Activated CD4-positive, alpha-beta T cell treated with anti-CD3 and anti-CD28 coated beads for 4 hours (primary cell): ENCODE measurements at places on chromosomes 2 and 18.
A peak's percentile ranks its signal among the peaks of the same experiment; 100 is the strongest.

DNA sequence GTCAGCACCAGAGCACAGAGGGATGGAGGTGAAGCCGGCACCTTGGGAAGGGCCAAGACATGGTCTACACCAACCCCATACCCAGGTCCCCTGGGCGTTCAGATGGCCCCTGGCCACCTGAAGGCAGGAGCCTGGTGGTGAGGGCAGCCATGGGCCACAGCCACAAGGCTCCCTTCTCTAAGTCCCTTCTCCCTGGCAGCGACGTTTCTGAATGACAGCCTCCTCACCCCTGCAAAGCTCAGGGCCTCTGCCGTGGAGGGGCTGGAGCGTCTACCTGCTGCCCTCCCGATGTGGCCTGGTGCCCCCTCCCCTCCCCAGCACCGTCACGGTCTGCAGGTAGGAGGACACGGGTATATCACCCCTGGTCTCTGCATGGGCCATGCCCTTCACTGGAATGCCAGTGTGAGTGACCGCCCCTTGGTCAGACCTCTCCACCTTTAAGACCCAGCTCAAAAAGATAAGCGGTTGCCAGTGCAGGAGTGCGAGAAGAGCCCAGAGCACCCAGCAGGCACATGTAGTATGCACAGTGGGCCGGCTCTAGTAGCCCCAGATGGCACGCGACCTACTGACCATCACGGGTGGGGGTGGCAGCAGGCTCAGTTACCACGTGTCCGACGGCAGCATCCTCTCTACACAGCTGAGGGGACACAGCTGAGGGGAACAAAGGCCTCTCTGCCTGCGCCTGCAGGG is 46.6 kb downstream of the HS6ST1 start:
- no peak for DNase-seq

- no peak for DNase-seq
Measured at GRCh38 chr2:37906131-37906530, 19.0 kb upstream of the RMDN2 start.

- DNase-seq, result no peak
Measured at GRCh38 chr2:230266638-230267037, 41.1 kb downstream of the SP140 start.

DNA sequence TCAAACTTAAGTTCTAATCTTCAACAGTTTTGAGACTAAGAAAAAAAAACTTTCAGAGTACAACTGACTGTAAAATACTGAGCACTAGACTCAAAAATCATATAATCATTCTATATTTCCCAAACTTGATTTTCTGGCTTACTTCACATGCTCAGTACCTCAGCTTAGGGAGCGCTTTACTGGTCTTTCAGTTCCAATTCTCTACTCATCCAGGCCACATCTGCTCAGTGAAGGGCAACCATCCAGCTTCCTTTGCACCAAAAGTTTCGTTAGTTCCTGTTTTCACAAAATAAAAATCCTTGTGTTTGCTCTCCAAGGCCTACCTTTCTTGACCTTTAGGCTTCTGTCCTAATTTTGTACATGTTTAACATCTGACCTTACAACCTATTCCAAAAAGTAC is 287.6 kb upstream of the LRRTM1 start:
- no peak for DNase-seq

- DNase-seq, result no peak
Measured at GRCh38 chr2:46181789-46182530, 115.2 kb upstream of the EPAS1 start.

DNA sequence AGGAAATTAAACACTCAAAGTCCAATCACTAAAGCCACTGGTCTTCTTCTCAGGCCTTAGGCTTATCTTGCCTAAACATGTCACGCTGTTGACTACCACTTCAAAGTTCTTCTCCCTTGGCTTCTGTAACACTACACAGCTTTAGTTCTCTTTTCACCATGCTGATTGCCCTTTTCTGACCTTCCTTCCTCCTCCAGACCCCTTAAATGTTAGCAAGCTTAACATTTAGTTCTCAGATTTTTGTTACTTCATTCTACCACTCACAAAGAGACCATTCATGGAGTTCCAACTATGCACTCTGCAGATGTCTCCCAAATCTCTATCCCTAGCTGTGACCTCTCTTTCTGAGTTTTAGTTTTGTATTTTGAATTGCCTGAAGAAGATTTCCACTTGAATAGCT is 64.4 kb downstream of the TTC21B start:
- no peak for DNase-seq

GRCh38 chr2:2890246-2890645 is 487.4 kb downstream of the EIPR1 start:
- no peak for DNase-seq

- DNase-seq, result peak; percentile 83
Measured at GRCh38 chr2:61694312-61695274, 156.4 kb upstream of the XPO1 start.

DNA sequence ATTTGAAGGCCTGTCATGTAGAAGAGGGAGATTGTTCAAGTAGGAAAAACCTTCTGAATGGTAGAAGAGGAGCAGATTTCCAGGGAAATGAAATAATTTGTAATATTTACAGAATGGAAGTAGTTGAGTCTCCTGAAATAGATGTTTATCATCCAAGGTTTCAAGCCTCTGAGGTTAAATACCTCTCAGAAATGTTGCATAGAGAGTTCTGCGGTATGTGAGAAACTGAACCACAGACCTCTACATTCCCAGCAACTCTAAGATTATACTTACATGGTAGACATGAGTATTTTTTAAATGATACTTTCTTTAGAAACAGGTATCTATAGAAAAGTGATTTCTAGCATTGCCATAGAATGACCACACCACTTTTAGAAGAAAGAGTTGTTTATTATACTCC is 379.8 kb upstream of the FANCL start:
- DNase-seq, result no peak

DNA sequence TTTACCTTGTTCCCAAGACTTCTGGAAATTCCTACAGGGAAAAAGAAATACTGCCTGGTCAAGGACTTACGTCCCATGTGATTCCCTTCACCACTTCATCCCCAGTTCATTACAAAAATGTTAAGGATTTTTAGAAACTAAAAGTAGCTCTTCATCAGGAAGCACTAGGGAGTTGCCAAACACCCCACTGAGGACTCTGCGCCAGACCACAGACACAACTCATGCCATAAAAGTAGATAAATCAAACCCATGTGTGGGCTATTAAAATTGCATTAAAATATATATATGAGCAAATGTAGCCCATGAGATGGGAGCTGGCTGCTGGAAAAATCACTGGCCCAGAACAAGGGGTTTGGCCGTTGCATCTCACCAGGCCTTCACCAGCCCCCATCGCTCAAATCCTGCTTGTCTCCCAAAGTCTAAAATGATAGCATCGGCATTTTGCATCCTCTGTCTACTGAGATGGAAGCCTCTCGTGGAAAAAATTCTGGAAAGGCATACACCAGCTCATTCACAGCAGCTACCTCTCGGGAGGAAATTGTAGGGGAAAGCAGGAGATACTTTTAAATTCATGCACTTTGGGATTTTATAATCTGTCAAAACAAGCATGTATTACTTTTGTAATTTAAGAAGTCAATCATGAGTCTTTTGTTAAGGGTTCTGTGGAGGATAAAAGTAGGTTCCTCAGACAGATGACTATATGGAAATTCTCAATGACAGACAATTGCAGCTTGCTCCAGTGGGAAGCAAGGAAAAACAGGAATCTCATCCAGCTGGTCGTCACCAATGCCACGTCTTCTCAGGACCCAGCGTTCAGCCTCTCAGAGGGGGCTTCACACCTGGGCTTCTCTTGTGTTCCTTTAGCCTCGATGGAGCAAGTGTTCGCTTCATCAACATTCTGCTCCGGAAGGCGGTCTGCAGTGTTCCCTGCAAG is 113.9 kb downstream of the MREG start:
- DNase-seq, result no peak

DNA sequence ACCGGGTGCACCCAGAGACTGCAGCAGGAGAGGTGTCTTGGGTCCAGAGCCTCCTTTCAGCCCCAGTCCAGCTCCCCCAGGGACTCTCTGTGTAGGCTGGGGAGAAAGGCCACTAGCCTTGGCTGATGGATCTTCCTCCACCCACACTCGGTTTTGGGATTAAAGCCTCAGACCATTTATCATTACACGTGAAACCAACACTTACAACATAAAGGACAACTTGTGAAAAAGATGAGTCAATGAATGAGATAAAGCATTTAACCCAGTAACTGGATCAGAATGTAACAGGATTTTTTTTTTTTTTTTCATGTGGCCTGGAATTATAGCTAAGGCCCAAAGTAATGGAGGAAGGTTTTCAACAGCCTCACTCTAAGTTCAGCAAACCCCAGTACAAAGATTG is 32.1 kb downstream of the NAT8 start:
- no peak for DNase-seq

DNA sequence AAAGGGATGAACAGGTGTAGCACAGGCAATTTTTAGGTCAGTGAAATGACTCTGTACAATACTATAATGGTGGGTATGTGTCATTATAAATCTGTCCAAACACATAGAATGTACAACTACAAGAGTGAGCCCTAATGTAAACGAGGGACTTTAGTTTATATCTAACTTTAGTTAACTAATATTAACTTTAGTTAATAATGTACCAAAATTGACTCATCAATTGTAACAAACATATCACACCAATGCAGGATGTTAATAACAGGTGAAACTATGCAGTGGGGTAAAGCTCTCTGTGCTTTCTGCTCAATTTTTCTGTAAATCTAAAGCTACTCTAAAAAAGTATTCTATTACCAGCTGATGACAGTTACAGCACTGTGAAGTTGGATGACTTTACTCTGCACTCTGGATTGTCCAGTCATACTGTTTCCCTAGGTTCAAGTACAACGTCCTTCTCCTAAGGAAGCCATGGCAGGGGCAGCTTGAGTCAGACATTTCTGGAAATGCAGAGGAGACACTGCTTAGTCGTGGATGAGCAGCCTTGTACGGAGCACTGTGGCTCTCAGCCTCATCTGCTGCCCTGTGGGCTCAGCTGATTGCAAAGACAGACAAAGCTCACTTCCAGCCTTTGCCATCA is 26.1 kb downstream of the TGFA start:
- no peak for DNase-seq

DNA sequence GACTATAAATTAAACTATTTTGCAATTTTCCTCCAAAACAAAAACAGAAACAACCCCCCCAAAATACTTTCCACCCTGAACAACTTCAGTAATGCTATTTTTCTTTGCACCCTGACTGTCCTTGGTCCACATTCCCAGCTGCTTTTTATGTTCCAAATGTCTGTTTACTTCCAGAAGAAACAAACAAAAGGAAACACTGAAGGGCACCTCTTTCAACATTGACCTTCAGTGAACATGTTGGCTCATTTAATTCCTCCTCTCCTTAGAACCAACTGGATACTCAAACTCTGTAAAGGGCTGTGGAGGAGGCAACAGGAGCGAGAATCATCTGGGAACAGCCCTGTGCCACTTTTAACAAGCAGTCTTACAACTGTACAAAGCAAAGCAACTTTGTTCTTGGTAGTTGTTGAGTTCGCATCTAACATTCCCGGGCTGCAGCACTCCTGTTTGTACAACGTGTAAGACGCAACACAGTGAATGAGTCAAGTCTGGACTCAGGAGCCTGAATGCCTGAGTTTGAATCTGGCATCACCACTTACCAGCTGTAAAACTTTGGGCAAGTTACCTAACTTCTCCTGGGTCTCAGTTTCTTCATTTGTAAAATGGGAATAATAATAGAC is 111.4 kb upstream of the GATA6 start:
- no peak for DNase-seq

GRCh38 chr2:2564300-2565078 is 233.4 kb upstream of the MYT1L start:
- no peak for DNase-seq

GRCh38 chr18:8911408-8912340 is 190.8 kb upstream of the NDUFV2 start:
- DNase-seq, result no peak

- no peak for DNase-seq
Measured at GRCh38 chr2:36287363-36288275, 68.0 kb upstream of the CRIM1 start.

DNA sequence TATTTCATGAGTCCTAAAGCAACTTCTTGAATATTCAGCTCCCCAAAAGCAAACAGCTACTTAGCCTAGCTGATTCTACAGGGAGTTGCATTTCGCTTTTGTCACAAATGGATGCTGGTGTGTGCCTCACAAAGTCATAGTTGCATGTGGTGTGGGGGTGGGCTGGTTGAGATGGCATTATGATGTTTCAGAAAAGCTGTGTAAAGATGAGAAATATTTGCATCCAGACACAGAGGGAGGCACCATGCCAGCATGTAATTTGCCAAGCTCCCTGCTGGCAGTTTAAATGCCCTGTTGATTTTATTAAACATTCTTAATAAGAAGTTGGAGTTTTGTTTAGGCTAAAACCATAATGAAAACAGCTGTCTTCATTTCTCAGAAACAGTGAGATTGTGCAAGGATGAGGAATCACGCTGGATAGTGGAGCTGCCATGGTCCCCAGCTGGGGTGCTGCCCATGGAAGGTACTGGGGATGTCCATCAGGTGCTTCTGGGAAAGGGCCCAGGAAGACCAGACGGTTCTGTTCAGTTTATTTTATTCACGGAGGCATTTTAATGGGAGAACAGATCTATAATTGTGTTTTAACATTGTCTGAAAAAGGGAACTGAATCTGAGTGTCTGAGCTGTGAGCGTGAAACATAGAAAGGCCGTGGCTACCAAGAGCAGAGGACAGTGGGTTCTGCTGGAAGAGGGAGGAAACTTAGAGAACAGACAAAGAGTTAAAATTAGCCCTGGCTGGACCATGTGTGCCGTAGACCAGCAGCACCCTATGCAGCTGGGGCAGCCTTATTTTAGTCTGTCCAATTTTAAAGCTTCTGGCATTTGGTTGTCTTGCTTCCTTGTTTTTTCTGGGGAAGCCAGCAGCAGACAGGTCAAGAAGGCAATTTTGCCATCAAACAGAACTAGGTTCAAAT is 177.1 kb downstream of the FAM210A start:
- DNase-seq, result no peak

- no peak for DNase-seq
Measured at GRCh38 chr2:16161768-16162490, 221.6 kb downstream of the MYCN start.

DNA sequence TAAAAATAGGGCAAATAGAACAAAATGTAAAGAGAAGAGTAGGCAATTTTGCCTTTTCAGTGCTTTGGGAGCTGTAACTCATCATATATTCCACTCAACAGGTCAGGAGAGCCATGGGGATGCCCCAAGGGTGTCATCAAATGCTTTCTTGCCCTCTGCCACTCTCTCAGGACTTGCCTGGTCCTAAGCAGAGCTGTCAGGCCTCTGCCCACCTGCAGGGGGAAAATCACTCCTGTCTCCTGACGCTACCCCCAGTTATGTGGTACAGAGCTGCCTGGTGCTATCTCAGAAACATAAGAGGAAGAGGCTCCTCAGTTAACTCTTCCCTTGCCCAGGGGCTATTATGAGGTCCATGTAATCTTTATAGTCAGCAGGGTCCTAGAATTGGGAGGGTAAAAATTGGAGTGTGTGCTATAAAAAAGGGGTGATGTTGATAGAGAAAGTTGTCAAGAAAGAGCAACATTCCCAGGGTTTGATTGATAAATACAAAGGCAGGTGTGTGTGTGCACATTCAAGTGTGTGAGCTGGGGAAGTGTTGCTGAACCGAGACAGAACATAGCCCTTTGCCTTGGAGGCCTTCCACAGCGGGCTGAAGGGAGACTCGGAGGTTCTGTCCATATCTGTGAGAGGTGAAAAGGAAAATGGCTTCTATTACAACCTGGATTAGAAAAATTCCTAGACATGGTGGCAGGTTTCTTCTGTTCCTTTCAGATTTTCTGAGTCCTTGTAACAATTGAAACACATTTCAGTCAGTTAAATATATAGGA is 25.4 kb downstream of the PTPRM start:
- no peak for DNase-seq

- no peak for DNase-seq
Measured at GRCh38 chr2:38248255-38248654, 128.8 kb downstream of the ATL2 start.
